ENCODE measurements at places on chromosomes 5 and 9.
A peak's percentile ranks its signal among the peaks of the same experiment; 100 is the strongest.

DNA sequence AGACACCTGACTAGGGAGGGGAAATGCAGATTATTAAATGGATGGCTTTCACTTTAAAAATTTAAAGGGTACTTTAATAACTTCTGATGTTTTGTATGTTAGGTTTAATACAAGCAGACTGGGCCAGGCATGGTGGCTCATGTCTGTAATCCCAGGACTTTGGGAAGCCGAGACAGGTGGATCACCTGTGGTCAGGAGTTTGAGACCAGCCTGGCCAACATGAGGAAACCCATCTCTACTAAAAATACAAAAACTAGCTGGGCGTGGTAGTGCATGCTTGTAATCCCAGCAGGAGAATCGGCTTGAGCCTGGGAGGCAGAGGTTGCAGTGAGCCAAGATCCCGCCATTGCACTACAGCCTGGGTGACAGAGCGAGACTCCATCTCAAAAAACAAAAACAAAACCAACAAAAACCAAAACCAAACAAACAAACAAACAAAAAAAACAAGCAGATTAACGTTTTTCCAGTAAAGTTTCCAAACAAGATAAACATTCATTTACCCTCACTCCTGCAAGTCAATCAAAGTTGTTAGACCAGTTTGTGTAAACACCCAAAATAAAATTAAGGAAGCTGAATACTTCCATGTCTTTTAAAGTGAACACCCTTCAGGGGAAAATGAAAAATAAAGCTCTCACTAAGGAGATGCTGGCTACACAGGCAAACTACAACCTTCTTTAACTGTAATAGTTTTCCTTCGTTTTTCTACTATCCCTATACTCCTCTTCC lies 14.1 kb downstream of the ETF1 start:
- DNase-seq: no peak

GRCh38 chr5:133977858-133978257 lies 9.4 kb upstream of the C5orf15 start:
- no peak for DNase-seq

- DNase-seq: peak; percentile 63
Observed at GRCh38 chr5:149268928-149269557, 2.6 kb upstream of the AFAP1L1 start.

DNA sequence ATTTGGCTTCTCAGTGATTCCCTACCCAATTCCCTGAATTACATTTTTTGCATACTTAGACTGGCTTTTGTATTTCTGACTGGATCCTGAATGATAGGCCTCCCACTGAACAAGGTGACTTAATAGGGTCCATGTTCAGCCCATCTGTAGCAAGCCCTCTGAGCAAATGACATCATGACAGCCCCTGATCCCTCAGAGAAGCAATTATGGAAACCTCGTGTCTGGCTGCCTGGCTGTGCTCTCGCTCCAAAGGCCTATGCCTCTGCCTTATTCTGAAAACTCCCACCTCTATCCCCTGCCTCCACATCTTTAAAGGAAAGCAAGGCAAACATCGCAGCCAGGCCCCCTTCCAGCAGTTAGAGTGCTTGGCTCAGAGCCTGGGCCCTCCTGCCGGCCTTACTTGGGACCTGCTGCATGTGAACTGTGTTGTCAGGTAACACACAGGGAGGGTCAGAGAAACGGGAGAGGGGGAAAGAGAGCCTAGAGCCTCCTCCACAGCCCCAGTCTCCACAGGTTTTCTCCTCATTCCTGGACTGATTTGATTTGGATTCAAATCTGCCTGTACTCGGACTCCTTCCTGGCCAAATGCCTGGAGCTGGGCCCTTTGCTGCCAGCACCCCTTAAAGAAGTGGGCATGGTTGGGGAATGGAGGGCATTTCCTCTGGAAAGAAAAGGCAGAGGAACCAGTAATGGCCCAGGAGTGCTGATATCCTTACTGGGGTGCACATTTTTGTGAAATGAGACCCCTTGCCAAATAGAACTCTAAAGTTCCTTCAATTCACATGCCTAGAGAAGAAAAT lies 3.8 kb downstream of the DCANP1 start:
- DNase-seq: no peak

- DNase-seq: no peak
Observed at GRCh38 chr5:170632266-170632984, 128.6 kb downstream of the KCNIP1 start.

Data from NCI-H748 treated with DMSO at 0.1 percent for 48 hours (cell line).